ENCODE measurements at places on chromosomes 16 and 17.
A peak's percentile ranks its signal among the peaks of the same experiment; 100 is the strongest.

DNA sequence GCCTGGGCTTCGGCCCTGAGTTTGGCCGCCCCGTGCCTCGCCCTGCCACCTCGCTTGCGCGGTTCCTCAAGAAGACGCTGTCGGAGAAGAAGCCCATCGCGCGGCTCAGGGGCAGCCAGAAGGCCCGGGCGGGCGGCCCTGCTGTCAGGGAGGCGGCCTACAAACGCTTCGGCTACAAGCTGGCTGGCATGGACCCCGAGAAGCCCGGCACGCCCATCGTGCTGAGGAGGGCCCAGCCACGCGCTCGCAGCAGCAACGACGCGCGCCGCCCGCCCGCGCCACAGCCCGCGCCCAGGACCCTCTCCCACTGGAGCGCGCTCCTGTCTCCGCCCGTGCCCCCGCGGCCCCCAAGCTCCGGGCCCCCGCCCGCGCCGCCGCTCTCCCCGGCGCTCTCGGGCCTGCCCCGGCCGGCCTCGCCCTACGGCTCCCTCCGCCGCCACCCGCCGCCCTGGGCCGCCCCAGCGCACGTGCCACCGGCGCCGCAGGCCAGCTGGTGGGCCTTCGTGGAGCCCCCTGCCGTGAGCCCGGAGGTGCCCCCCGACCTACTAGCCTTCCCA, 12.0 kb downstream of the MYO15A start:
- no peak for DNase-seq
- no peaks in the 10 kb centered on the region for H3K4me1 ChIP-seq
- no peaks in the 10 kb centered on the region for H3K36me3 ChIP-seq
- no peak overlapping the region for H3K4me3 ChIP-seq
- H3K27ac ChIP-seq: no peak overlapping the region
- H3K27me3 ChIP-seq: no peaks in the 10 kb centered on the region

DNA sequence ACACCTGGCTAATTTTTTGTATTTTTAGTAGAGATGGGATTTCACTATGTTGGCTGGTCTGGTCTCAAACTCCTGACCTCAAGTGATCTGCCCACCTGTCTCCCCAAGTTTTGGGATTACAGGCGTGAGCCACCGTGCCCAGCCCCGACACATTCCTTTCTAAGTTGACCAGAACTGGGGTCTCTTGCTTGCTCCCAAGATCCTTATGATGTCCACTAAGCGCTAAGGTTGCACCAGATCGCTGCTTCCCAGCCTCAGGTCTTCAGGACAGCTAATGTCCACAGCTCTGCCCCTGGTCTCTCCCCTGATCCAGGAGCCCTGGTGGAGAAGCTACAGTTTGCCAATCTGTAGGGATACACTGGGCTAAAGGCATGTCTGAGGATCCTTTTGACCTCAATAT, 29.5 kb downstream of the NSMCE1 start:
- no peaks in the 10 kb centered on the region for H3K36me3 ChIP-seq
- peaks cover 50% of the 10 kb centered on the region for H3K4me1 ChIP-seq
- no peak overlapping the region for H3K4me3 ChIP-seq
- peak overlapping the region; percentile 89 for H3K27ac ChIP-seq
- DNase-seq: no peak
- no peaks in the 10 kb centered on the region for H3K27me3 ChIP-seq

- peaks cover 48% of the 10 kb centered on the region for H3K4me1 ChIP-seq
- peaks cover 61% of the 10 kb centered on the region for H3K27me3 ChIP-seq
- DNase-seq: no peak
Measured at GRCh38 chr17:48609759-48610281, 997 bp downstream of the HOXB7 start.

GRCh38 chr16:84507011-84507982, 2.8 kb upstream of the MEAK7 start:
- DNase-seq: no peak
- H3K27me3 ChIP-seq: no peaks in the 10 kb centered on the region
- no peak overlapping the region for H3K27ac ChIP-seq
- no peaks in the 10 kb centered on the region for H3K36me3 ChIP-seq

GRCh38 chr16:53773150-53773846, 69.3 kb downstream of the FTO start:
- H3K36me3 ChIP-seq: no peaks in the 10 kb centered on the region
- DNase-seq: no peak
- no peaks in the 10 kb centered on the region for H3K4me1 ChIP-seq

DNA sequence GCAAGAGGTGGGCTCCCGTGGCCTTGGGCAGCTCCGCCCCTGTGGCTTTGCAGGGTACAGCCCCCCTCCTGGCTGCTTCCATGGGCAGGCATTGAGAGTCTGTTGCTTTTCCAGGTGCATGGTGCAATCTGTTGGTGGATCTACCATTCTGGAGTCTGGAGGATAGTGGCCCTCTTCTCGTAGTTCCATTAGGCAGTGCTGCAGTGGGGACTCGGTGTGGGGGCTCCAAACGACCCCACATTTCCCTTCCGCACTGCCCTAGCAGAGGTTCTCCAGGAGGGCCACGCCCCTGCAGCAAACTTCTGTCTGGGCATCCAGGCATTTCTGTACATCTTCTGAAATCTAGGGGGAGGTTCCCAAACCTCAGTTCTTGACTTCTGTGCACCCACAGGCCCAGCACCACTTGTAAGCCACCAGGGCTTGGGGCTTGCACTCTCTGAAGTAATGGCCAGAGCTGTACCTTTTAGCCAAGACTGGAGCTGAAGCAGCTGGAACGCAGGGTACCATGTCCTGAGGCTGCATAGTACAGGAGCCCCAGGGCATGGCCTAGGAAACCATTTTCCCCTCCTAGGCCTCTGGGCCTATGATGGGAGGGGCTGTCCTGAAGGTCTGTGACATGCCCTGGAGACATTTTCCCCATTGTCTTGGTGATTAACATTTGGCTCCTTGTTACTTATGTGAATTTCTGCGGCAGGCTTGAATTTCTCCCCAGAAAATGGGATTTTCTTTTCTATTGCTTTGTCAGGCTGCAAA, 6.0 kb downstream of the PRKAR1A start:
- no peaks in the 10 kb centered on the region for H3K27me3 ChIP-seq
- peaks cover 18% of the 10 kb centered on the region for H3K36me3 ChIP-seq
- no peak overlapping the region for H3K27ac ChIP-seq
- peaks cover 13% of the 10 kb centered on the region for H3K4me1 ChIP-seq

- no peak overlapping the region for H3K27ac ChIP-seq
- no peaks in the 10 kb centered on the region for H3K36me3 ChIP-seq
- no peaks in the 10 kb centered on the region for H3K27me3 ChIP-seq
- no peaks in the 10 kb centered on the region for H3K4me1 ChIP-seq
- H3K4me3 ChIP-seq: no peak overlapping the region
- no peak for DNase-seq
Measured at GRCh38 chr16:82368041-82368440, 198.0 kb upstream of the MPHOSPH6 start.

GRCh38 chr16:20868890-20869289, 31.3 kb downstream of the DCUN1D3 start:
- H3K4me1 ChIP-seq: peaks cover 6% of the 10 kb centered on the region
- H3K36me3 ChIP-seq: no peaks in the 10 kb centered on the region
- H3K4me3 ChIP-seq: no peak overlapping the region
- no peak overlapping the region for H3K27ac ChIP-seq
- H3K27me3 ChIP-seq: no peaks in the 10 kb centered on the region

- no peak for DNase-seq
- no peak overlapping the region for H3K27ac ChIP-seq
- H3K4me3 ChIP-seq: no peak overlapping the region
- H3K27me3 ChIP-seq: peaks cover 15% of the 10 kb centered on the region
- no peaks in the 10 kb centered on the region for H3K4me1 ChIP-seq
Measured at GRCh38 chr17:43553573-43553972, 7.4 kb upstream of the ETV4 start.

GRCh38 chr17:12727881-12728280, 61.4 kb upstream of the ARHGAP44 start:
- no peak overlapping the region for H3K4me3 ChIP-seq
- H3K27ac ChIP-seq: no peak overlapping the region
- H3K27me3 ChIP-seq: no peaks in the 10 kb centered on the region
- H3K4me1 ChIP-seq: no peaks in the 10 kb centered on the region

DNA sequence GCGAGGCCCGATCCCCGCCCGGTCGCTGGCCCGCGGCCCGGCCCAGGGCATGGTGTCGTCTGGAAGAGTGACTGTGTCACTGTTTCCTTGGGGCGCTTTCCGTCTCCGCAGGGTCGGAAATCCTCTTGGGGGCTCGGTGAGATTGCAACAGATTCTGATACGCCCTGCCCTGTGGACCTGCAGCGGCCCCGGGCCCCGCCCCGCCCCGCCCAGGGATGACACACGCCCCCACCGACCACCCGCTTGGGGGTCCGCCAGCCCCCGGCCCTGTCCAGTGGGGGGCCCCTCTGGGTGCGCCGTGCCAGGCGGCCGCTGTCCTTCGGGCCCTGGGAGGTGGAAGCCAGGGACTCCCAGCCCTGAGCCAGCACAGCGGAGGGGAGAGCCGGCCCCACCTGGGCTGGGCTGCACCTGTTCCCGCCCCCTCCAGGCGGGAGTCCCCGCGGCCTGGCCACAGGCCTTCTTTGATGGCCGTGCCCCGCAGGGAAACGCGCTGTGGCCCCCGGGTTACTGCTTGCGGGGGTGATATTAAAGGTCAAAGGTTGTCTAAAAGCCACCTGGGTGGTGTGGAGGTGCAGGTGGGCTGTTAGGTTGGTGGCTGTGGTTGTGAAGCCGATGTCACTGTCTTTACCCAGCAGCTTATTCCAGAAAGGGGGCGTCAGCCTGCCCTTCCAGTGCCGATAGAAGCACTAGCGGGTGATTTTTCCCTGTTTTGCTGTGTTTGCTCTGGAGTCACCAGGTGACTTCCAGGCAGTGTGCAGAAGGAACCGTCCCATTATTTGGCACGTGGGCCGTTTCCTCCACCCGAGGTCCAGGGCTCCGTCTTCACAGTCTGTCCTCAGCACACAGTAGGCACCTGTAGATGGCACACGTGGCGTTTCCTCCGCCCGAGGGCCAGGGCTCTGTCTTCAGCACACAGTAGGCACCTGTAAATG, 752 bp downstream of the TBC1D24 start:
- H3K4me1 ChIP-seq: peaks cover 31% of the 10 kb centered on the region
- H3K27ac ChIP-seq: no peak overlapping the region
- peaks cover 22% of the 10 kb centered on the region for H3K27me3 ChIP-seq
- H3K4me3 ChIP-seq: peak overlapping the region; percentile 46
- no peak for DNase-seq

- H3K27ac ChIP-seq: no peak overlapping the region
- no peaks in the 10 kb centered on the region for H3K4me1 ChIP-seq
- H3K36me3 ChIP-seq: peaks cover 81% of the 10 kb centered on the region
- no peak for DNase-seq
Measured at GRCh38 chr17:48181653-48182052, 74.1 kb downstream of the SNX11 start.

GRCh38 chr16:1612320-1613111, at the start of gene CRAMP1:
TSS of gene CRAMP1 (plus strand) at chr16:1612360. CDS start at chr16:1614640, 2,280 bp downstream.
- peak within 1 kb of the TSS; percentile 63 for H3K27ac ChIP-seq
- peak within 1 kb of the TSS; percentile 59 for H3K4me3 ChIP-seq
- peaks cover 12% of the 10 kb centered on the region for H3K36me3 ChIP-seq
- peaks cover 15% of the 10 kb centered on the region for H3K4me1 ChIP-seq

GRCh38 chr17:27623614-27624013, 7.4 kb upstream of the LGALS9 start:
- no peaks in the 10 kb centered on the region for H3K27me3 ChIP-seq
- no peaks in the 10 kb centered on the region for H3K4me1 ChIP-seq
- H3K27ac ChIP-seq: no peak overlapping the region
- H3K36me3 ChIP-seq: peaks cover 10% of the 10 kb centered on the region

GRCh38 chr16:17448640-17449638, 21.8 kb downstream of the XYLT1 start:
- H3K27me3 ChIP-seq: no peaks in the 10 kb centered on the region
- H3K36me3 ChIP-seq: no peaks in the 10 kb centered on the region
- no peak overlapping the region for H3K4me3 ChIP-seq
- H3K27ac ChIP-seq: peak overlapping the region; percentile 42
- peak; percentile 24 for DNase-seq

- no peak overlapping the region for H3K4me3 ChIP-seq
- H3K4me1 ChIP-seq: no peaks in the 10 kb centered on the region
- H3K27ac ChIP-seq: no peak overlapping the region
Measured at GRCh38 chr16:31397096-31397660, 4.0 kb downstream of the ITGAD start.

GRCh38 chr17:1179112-1179817, 516 bp downstream of the ABR start:
- H3K27me3 ChIP-seq: no peaks in the 10 kb centered on the region
- peak overlapping the region; percentile 80 for H3K4me3 ChIP-seq

- H3K4me1 ChIP-seq: peaks cover 12% of the 10 kb centered on the region
- H3K36me3 ChIP-seq: peaks cover 7% of the 10 kb centered on the region
- peak within 1 kb of the TSS; percentile 13 for H3K27ac ChIP-seq
- peak within 1 kb of the TSS; percentile 72 for H3K4me3 ChIP-seq
- no peak for DNase-seq
Measured at GRCh38 chr17:3695723-3696411, at the start of gene P2RX5. TSS of gene P2RX5 (minus strand) at chr17:3696155. CDS start at chr17:3696005, 150 bp downstream.

DNA sequence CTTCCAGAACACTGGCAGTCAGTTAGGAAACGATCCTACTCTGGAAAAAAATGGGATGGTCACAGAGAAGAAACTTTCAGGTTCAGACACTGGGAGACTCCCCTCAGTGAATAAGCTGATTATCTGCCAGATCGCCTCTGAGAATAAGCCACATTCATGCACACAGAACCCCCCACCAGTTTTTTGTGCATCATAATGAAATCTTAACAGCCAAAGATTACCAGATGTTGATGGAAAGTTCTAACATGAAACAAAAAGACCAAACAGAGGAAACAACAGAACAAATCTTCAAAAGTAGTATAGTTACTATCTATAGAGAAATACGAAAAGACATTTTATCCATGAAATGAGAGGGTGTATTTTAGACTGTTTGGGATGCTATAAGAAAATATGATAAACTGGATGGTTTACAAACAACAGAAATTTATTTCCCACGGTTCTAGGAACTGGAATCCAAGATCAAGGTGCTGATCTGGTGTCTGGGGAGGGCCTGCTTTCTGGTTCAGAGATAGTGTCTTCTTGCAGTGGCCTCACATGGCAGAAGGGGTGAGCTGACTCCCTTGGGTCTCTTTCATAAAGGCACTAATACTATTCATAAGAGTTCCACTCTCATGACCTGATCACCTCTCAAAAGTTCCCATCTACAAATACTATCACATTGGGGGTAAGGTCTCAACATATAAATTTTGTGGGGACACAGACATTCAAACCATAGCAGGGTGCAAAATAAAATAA, 8.0 kb upstream of the AMZ2 start:
- no peaks in the 10 kb centered on the region for H3K36me3 ChIP-seq
- no peaks in the 10 kb centered on the region for H3K27me3 ChIP-seq
- no peak overlapping the region for H3K4me3 ChIP-seq
- peaks cover 44% of the 10 kb centered on the region for H3K4me1 ChIP-seq
- no peak for DNase-seq

DNA sequence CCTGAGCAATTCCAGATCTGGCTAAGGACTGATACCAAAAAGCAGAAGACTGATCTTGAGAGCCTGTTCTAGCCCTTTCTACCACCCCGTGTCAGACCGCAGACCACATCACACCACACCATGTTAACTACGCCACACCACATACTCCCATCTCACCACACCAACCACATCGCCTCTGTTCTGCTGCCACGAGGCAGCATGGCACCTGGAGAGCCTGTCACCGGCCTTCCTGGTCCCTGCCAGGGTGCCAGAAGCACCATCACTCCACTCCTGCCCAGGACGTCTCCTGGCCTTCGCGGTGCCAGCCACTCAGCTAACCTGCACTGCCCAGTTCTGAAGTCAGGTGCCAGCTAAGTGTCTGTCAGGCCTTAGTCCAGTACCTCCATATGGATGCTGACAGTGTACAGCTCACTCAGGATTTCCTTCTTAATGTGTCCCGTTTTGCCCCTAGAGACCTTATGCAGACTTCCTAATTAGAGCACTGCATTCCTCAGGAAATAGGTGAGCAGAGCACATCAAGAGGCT, 37.2 kb upstream of the BCAR1 start:
- H3K27ac ChIP-seq: no peak overlapping the region
- H3K36me3 ChIP-seq: peaks cover 12% of the 10 kb centered on the region
- H3K4me1 ChIP-seq: peaks cover 12% of the 10 kb centered on the region
- no peaks in the 10 kb centered on the region for H3K27me3 ChIP-seq
- DNase-seq: peak; percentile 52

- no peaks in the 10 kb centered on the region for H3K27me3 ChIP-seq
- H3K4me3 ChIP-seq: no peak overlapping the region
- H3K4me1 ChIP-seq: no peaks in the 10 kb centered on the region
- no peak for DNase-seq
Measured at GRCh38 chr16:69855592-69855991, 93.5 kb downstream of the WWP2 start.

Data from effector memory CD4-positive, alpha-beta T cell (primary cell).